SK-N-SH treated with all-trans-retinoic acid at 6 μM for 48 hours (cell line): ENCODE measurements at places on chromosomes 7 and 10.
A peak's percentile ranks its signal among the peaks of the same experiment; 100 is the strongest.

DNA sequence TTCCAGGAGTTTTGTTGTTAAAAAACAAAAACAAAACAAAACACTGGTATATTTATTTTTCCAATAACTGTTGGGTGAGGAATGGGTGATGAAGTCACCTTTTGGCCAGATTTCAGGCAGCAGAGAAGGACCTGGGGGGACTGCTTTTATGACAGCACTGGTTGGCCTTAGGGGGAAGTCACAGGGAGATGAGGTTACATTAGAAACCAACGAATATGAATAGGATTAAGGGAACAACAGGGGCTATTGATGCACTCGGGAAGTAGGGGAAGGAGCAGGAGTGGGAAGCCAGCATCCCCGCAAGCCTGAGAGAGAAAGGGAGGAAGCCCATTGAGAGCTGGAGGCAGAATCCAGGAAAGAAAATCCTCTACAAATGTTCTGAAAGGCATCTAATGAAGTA is 958.4 kb downstream of the TYW1 start:
- no peak for ATAC-seq

DNA sequence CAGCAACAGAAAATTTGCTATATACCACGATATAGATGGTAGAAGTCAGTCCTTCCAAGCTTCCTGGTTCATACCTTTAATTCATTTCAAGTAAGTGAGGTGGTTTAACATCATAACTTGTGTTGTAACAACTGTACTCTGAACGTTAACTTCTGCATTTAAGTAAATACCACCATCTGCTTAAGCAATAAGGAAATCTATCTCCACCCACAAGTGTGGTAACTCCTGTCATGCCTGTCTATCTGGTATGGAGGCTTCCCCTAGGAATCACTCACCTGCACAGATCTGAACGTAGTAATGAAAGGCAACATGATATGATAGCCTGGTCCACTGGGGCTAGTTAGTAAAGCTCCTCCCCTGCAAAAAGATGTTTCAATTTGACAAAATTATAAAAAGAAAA is 2.3 kb downstream of the ERLIN1 start:
- ATAC-seq, result no peak

GRCh38 chr7:108456845-108457540 is 757 bp upstream of the NRCAM start:
- ATAC-seq, result no peak

- ATAC-seq, result no peak
These were observed 154.9 kb downstream of the EGFR start for GRCh38 chr7:55173671-55174070.

- no peak for ATAC-seq
These were observed 361.8 kb downstream of the MAGI2 start for GRCh38 chr7:79091661-79092060.

DNA sequence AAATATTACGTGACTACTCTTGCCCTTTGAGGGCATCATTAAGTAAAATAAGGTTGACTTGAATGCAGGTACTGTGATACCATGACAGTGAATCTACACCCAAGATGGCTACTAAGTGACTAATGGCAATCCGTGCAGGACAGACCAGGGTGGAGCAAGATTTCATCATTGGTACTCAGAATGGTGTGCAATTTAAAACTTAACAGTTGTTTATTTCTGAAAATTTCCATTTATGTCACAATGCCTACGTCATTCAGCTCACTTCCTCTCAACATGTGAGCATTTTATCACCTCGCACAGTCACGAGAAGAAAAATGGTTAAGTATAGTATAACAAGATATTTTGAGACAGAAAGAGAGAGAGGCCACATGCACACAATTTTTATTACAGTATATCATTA is 50.3 kb upstream of the MET start:
- no peak for ATAC-seq

- ATAC-seq, result peak; percentile 83
These were observed 158.0 kb upstream of the ITGB1 start for GRCh38 chr10:33115738-33116719.

GRCh38 chr10:123771877-123772644 is 105.9 kb downstream of the GPR26 start:
- no peak for ATAC-seq

GRCh38 chr10:124741922-124742412 is 2.2 kb downstream of the FAM53B start:
- no peak for ATAC-seq

GRCh38 chr7:78690174-78690573 is 763.3 kb downstream of the MAGI2 start:
- ATAC-seq, result no peak

DNA sequence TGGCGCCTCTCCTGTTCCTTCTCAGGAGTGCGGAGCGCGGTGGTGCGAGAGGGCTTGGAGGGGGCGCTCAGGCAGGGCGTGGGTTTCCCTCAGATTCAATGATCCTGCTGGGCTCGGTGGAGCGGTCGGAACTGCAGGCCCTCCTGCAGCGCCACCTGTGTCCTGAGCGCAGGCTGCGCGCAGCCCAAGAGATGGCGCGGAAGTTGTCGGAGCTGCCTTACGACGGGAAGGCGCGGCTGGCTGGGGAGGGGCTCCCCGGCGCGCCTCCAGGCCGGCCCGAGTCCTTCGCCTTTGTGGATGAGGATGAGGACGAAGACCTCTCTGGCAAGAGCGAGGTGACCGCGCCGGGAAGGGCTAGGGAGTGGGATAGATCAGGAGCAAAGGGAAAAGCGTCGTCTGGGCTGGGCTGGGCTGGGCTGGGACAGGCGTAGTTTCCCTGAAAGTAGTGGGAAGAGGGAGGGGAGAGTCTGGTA is 17.0 kb downstream of the FAM131B start:
- peak; percentile 99 for ATAC-seq

DNA sequence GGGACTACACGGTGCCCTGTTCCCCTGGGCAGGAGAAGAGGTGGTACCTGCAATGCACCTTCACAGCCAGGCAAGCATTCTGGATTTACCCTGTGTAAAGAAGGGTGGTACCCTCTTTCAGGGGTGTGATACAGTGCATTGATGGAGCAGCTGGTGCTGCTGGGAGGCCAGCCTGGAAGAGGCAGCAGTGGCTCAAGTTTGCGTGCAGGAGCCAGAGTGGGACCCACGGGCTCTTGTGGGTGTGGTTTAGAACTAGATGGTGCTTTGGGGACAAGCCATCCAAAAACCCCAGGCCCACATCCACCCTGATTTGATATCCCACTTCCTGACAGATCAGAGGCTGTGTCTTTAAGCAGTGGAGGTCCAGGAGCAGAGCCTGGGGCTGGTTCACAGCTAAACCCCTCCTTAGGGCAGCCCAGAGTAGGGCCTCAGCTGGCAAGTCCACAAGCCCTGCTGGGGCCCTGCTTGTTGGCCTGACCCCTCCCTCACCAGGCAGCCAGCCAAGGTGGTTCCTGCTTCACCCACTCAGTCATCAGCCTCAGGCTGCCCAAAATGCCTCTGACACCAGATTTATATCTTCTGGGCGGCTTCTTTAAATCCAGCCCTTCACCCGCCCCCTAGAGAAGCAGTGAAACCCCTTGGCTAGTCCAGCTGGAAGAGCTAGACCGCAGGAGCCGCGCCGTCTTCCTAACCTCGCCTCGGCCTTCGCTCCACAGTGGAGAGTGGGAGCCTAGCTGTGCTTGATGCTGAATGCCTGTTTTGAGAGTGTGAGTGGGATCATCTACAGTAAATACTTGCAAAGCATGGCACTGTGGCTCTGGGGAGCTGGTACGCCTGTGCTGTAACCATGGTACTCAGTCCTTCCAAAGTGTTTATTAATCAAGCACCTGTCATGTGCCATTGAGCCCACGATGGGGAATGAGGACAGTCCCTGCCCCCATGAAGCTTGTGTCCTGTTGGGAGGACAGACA is 1.4 kb upstream of the ASIC3 start:
- ATAC-seq, result peak; percentile 65

DNA sequence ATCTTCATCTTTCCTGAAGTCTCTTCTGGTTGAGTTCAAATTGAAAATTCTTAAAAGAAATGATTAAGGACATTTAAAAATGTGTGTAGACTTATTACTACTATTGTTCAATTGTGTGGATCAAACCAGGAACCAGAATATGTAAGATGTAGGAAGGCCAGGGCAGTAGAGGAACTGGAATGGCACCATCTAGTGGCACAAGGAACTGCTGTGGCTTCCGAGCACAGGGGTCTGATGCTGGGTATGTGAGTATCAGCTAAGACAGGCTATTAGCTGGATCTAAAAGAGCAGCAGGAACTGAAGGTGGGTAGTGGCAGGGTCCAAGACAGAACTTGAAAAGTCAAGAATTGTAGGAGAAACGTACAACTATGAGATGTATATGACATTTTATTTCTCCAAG is 247.3 kb downstream of the SEMA3A start:
- peak; percentile 83 for ATAC-seq
